ENCODE measurements at places on chromosomes 1 and 21. TPM values are rescaled to one million over a fixed set of nuclear protein-coding genes. Genes with fewer than 3 reads are reported as not detected.
A peak's percentile ranks its signal among the peaks of the same experiment; 100 is the strongest.

EPHA10 gene
- not detected for total RNA-seq

DNA sequence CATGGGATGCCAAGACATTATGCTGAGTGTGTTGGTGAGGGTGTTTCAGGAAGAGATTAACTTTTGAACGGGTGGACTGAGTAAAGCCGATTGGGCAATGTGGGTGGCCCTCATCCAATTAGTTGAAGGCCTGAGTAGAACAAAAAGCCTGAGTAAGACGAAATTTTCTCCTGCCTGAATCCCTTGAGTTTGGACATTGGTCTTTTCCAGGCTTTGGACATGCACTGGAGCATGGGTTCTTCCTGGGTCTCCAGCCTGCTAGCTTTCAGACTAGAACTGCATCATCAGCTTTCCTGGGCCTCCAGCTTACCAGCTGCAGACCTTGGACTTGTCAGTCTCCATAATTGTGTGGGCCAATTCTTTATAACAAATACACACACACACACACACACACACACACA is 63.6 kb downstream of the NIBAN1 start:
- H3K4me3 ChIP-seq: no peak overlapping the region
- DNase-seq: peak; percentile 78
- no peaks in the 10 kb centered on the region for H3K36me3 ChIP-seq
- no peak overlapping the region for H3K27ac ChIP-seq

GRCh38 chr1:239575113-239575512 is 188.7 kb downstream of the CHRM3 start:
- H3K4me1 ChIP-seq: no peaks in the 10 kb centered on the region
- no peaks in the 10 kb centered on the region for H3K27me3 ChIP-seq
- H3K36me3 ChIP-seq: no peaks in the 10 kb centered on the region
- no peak for DNase-seq
- H3K4me3 ChIP-seq: no peak overlapping the region
- H3K27ac ChIP-seq: no peak overlapping the region

- H3K27ac ChIP-seq: no peak overlapping the region
- no peaks in the 10 kb centered on the region for H3K27me3 ChIP-seq
- no peaks in the 10 kb centered on the region for H3K36me3 ChIP-seq
- no peaks in the 10 kb centered on the region for H3K4me1 ChIP-seq
Measured at GRCh38 chr1:227779685-227780084, 35.8 kb upstream of the PRSS38 start.

DNA sequence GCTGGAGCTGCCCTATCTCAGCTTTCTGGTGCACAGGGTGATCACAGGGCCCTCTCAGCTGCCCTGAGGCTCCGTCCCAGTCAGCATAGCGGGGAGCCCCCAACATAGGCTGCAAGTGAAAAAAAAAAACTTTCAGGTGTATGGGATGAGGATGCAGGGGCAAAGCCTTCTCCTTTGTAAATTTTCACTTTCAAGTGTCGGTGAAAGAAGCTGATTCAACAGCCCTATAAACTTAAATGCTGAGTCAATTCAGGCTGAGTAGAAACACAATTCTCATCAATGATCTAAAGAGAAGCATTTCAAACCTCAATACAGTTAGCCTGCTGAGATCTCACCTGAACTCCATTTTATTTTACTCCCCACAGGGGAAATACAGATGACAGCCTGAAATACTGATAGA is 171.2 kb downstream of the SEC16B start:
- peaks cover 30% of the 10 kb centered on the region for H3K4me1 ChIP-seq
- no peak overlapping the region for H3K4me3 ChIP-seq
- no peak for DNase-seq
- H3K36me3 ChIP-seq: no peaks in the 10 kb centered on the region
- no peak overlapping the region for H3K27ac ChIP-seq

OR6N1 gene
- total RNA-seq: not detected

DNA sequence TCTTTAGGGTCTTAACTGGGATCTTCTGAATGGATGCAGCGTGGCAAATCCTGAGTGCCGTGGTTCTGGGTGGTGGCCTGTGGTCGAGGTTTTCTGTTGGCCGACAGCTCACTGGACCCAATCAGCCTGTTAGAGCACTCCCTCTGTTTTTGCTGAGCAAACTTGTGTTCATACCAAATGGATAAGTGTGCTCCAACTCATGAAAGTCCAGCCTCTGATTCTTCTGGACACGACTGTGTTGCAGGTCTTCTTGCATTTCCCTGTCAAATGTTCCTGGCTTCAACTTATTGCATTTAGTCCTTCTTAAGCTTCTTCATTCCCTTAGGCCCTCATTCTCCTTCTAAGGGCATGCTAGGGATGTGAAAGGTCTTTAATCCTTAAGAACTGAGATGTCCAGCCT is 63.7 kb downstream of the AJAP1 start:
- no peak overlapping the region for H3K27ac ChIP-seq
- no peaks in the 10 kb centered on the region for H3K4me1 ChIP-seq
- no peak for DNase-seq
- no peaks in the 10 kb centered on the region for H3K27me3 ChIP-seq
- H3K4me3 ChIP-seq: no peak overlapping the region
- no peaks in the 10 kb centered on the region for H3K36me3 ChIP-seq

LYPD8 gene
- not detected for total RNA-seq

FCRL5 gene
- total RNA-seq: not detected

KIF17 gene
- total RNA-seq: 2.9 TPM

POU3F1 gene
- total RNA-seq: 0.87 TPM

GPR61 gene
- total RNA-seq: not detected

GRCh38 chr1:151346082-151346768 is 827 bp downstream of the RFX5 start:
- no peaks in the 10 kb centered on the region for H3K27me3 ChIP-seq
- DNase-seq: no peak
- H3K36me3 ChIP-seq: no peaks in the 10 kb centered on the region
- H3K27ac ChIP-seq: peak overlapping the region; percentile 85
- H3K4me3 ChIP-seq: peak overlapping the region; percentile 59
- H3K4me1 ChIP-seq: no peaks in the 10 kb centered on the region

TXNDC12 gene
- 24.7 TPM for total RNA-seq

- no peaks in the 10 kb centered on the region for H3K4me1 ChIP-seq
- H3K4me3 ChIP-seq: no peak overlapping the region
- H3K36me3 ChIP-seq: no peaks in the 10 kb centered on the region
- H3K27me3 ChIP-seq: no peaks in the 10 kb centered on the region
Measured at GRCh38 chr1:16405441-16405840, 31.8 kb downstream of the SPATA21 start.

FMO4 gene
- 0.61 TPM for total RNA-seq

DNA sequence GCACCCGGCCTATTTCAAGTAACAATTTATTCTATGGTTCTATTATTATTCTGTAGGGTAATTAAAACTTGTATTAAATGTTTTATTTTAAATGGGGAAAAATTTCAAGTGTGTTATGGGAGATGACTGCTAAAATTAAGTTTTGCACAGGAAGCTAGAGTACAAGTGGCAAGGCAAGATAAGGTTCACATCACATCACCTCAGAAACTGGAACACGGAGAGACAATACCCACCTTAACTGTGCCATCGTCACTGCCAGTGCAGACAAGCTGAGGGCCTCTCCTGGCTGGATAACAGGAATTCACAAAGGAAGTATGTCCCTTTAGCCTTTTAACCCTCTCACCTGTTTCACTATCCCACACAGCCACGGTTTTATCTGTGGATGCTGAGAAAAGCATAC is 7.6 kb downstream of the SNRNP40 start:
- no peak overlapping the region for H3K27ac ChIP-seq
- peaks cover 78% of the 10 kb centered on the region for H3K36me3 ChIP-seq
- H3K4me3 ChIP-seq: no peak overlapping the region
- no peak for DNase-seq

All from gastrocnemius medialis (tissue), 4 donors.